ENCODE measurements at places on chromosomes 3 and 15. TPM values are rescaled to one million over a fixed set of nuclear protein-coding genes. Genes with fewer than 3 reads are reported as not detected.

DNA sequence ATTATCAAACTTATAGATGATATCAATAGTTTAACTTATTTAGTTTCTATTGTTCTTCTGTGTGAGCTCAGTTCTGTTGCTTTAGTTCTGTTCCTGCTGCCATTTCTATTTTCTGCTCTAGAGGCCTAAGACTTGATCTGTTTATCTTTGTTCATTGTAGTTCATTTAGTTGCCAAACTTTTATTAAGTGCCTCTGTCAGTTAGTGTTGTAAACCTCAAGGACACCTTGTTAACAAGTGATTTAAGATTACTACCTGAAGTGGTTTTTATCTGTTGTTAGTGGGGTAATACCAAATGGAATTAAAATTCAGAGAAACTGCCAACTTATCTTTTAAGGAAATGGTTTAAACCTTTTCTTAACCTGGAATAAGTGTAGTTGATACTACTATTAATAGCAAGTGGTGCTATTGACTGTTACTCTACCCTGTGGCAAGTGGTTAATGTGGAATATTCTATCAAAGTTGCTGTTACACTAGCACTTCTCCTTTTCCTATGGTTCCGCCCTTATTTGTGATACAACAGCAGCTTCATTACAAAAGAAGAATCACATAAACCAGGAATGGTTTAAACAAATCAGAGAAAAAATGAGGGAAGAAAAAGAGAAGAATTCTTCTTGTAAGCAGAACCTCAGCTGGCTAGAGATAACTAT, 500.6 kb upstream of the GOLIM4 start:
- no peak for DNase-seq

- DNase-seq: no peak
Measured at GRCh38 chr3:130582457-130583153, 65.6 kb downstream of the COL6A6 start.

- no peak for DNase-seq
Measured at GRCh38 chr3:50195501-50196252, 4.3 kb downstream of the GNAT1 start.

GRCh38 chr15:41484937-41485625, 8.6 kb upstream of the ITPKA start:
- no peak for DNase-seq

GRCh38 chr3:164897342-164897741, 181.0 kb downstream of the SI start:
- no peak for DNase-seq

GRCh38 chr15:85781099-85781498, 13.6 kb downstream of the KLHL25 start:
- no peak for DNase-seq

- no peak for DNase-seq
Measured at GRCh38 chr3:6179761-6180160, 681.2 kb upstream of the GRM7 start.

DNA sequence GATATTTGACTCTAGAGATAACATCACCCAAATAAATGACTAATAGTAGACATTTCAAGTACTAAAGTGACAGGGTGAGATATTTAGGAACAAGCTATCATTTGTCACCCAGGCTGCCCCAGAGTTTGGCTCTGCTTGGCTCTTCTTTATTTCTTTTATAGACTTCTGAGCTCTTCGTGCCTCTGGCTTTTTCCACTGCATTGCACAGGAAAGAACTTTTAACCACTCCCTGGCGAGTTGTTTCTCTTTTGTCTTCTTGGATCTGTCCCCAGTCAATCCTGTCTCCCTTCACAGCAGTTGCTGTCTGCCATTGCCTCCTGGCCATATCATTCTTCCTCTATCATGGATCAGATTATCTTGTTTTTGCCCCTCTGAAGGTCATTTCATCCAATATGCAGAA, 339.2 kb upstream of the DCBLD2 start:
- DNase-seq: no peak

DNA sequence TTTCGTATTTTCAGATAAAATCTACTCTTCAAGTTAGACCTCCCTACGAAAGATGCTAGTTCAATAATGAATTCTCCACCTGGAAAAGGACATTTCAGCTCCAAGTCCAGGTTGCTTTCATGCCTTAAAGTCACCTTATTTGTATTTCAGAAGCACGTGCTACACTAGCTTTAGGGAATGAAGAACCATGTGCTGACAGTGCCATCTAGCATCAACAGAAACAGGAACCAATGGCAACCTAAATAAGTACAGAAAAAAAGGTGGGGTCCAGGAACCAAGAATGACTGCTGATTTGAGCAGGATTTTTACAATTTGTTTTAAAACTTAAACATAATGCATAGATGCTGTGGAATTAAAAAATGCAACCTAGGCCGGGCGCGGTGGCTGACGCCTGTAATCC, 77.6 kb upstream of the SNRPN start:
- DNase-seq: no peak

DNA sequence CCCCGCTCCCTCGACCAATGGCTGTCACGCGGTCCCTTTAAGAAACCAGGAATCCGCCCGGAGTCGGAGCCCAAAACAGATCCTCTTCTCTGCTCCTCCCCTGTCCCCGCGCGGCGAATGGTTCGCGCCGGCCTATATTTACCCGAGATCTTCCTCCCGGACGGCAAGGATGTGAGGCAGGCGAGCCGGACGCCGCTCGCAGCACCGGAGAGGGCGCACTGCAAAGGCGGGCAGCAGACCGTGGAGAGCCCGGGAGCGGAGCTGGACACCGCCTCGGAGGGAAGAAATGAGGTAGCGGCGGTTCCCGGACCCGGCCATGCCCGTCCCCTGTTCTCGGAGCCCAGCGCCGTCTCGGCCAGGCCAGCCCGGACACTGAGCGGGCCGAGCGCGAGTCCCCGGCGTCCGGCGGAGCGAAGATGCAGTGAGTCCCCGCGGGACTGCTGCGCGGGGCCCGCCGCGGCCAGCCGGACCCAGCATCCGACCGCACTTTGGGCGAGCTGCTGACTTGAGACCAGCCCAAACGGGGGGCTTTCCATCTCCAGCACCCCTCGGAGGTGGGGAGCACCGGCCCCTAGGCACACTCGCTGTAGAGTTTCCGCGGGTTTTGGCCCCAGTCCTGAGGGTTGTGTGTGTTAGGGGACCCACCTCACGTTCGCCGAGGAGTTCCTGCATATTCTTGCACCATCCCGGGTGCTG, at the start of gene FAM43A:
Gene FAM43A (plus strand): TSS at position 166 of the 696 bp plus-strand sequence. CDS start 944 bp downstream, outside the sequence.
- DNase-seq: peak; percentile 97

DNA sequence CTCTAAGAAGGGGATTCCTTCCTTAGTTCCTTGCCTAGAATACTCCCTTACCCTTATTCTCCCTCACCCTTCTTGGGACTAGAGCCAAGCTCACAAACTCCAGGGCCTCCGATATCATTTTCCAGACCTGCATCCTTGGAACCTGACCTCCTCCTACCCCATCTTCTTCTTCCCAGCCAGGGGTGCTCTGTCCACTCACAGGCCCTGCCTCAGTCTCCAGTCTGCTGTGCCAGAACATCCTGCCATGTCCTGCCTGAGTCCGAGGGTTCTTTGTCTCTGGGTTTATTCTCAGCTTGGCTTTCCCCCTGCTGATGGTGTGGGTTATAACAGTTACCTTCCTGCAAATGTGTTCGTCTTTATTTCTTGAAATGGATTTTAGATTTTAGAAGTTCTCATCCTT, 59.9 kb upstream of the MCF2L2 start:
- peak; percentile 23 for DNase-seq

DNA sequence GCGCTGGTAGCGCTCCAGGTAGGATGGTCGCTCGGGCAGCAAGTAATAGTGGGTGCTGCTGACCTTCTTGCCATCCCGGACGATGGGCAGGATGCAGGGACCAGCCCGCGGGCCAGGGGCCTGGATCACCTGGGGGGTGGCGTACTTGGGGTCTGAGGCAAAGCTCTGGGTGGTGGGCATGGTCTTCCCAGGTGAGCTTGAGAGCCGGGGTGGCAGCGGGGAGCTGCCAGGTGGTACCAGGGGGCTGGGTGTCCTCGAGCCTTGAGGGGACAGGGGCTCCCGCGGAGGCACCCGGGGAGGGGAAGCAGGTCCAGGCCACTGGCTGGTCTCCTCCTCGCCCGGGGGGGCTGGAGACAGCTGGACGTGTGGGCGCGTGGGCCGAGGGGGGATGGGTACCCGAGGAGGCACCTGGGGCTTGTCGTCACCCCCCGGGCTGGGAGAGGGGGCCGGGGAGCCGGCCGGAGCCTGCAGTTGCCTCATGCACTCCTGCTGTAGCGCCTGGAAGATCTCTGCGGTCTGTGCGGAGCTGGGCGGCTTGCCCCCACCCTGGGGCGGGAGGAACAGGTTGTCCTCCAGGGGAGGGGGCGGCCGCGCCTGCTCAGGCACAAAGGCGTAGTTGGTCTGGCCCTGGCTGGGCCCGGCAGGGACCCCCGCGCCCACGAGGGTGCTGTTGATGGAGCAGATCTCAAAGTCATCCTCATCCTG, 40.6 kb downstream of the TNK2 start:
- no peak for DNase-seq

Gene GABRB3
- total RNA-seq: 20.9 TPM

Gene ANKRD34C
- not detected for total RNA-seq

Gene BUB1B
- total RNA-seq: 2.1 TPM

Gene ENTPD3
- 0.12 TPM for total RNA-seq

Gene ARGFX
- not detected for total RNA-seq

All from right atrium auricular region (tissue), 2 donors.